ENCODE measurements at places on chromosomes 7 and 10. TPM values are rescaled to one million over a fixed set of nuclear protein-coding genes. Genes with fewer than 3 reads are reported as not detected.

GRCh38 chr7:110645060-110645459 lies 445.9 kb upstream of the LRRN3 start:
- no peak for DNase-seq

GRCh38 chr10:51886438-51887068 lies 187.2 kb upstream of the CSTF2T start:
- DNase-seq, result no peak

DNA sequence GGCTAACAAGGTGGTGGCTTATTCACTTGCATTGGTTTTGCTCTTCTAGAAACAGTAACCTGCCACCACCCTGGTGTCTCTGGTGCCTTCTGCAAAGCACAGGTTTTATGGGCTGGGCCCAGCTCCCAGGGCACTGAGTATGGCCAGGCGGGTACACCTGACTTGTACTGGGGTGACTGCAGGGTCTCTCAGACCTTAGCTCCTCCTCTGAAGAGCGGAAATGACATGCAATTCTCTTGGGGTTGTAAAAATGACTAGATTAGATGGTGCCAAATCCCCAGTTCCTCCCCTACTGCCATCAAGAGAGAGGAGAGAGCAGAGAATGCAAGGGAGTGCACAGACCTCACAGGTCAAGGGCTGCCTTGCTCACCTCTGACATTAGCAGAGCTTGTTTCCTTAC lies 14.7 kb downstream of the ESYT2 start:
- DNase-seq, result no peak

DNA sequence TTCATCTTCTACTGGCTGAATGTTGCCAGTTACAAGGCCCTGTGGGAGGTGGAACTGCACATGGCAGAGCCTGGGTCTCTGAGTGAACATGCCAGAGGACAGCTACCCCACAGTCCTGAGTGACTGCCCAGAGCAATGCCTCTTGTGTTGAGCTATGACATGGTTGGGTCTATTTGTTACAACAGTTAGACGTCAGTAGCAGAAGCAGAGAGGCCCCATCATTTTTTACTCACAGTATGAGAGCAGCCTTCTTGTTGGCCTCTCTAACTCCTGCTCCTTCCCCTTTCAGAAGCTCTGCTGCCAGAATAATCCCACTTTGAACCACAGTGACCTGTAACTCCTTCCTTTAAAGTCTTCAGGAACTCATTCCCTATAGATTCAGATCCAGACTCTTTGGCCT lies 30.8 kb upstream of the NRP1 start:
- DNase-seq, result no peak

- DNase-seq, result peak; percentile 98
Measured at GRCh38 chr7:28354601-28355402, 57.5 kb upstream of the CREB5 start.

DNA sequence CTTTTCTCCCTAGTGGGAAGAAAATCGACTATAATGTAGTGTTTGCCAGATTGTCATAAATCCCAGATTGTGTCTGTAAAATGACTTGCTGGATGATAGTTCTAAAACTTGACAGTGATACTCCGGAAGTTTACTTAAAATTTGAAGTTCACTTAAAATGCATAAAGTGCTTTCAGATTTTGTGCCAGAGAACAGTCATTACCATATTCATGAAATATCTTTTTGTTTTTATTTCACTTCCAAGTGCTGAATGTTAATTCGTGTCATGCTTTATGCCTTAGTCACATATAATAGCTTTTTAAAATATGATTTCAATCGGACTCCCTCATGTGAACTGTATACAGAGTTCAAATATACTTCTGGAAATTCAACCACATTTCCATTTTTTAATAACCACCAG lies 30.4 kb downstream of the PRPF18 start:
- no peak for DNase-seq

DNA sequence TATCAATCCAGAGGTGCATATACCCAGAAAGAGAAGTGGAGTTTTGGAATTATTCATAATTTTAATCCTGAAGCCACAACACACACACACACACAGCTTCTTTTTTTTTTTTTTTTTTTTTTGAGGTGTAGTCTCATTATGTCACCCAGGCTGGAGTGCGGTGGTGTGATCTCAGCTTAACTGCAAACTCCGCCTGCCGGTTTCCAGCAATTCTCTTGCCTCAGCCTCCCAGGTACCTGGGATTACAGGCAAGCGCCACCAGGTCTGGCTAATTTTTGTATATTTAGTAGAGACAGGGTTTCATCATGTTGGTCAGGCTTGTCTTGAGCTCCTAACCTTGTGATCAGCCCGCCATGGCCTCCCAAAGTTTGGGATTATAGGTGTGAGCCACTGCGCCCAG lies 35.4 kb downstream of the TET1 start:
- DNase-seq, result no peak

- peak; percentile 75 for DNase-seq
Measured at GRCh38 chr10:84540617-84541288, 212.4 kb downstream of the CCSER2 start.

GRCh38 chr7:2374830-2375728 lies 20.5 kb downstream of the EIF3B start:
- no peak for DNase-seq

- no peak for DNase-seq
Measured at GRCh38 chr7:2049782-2050510, 182.8 kb downstream of the MAD1L1 start.

DNA sequence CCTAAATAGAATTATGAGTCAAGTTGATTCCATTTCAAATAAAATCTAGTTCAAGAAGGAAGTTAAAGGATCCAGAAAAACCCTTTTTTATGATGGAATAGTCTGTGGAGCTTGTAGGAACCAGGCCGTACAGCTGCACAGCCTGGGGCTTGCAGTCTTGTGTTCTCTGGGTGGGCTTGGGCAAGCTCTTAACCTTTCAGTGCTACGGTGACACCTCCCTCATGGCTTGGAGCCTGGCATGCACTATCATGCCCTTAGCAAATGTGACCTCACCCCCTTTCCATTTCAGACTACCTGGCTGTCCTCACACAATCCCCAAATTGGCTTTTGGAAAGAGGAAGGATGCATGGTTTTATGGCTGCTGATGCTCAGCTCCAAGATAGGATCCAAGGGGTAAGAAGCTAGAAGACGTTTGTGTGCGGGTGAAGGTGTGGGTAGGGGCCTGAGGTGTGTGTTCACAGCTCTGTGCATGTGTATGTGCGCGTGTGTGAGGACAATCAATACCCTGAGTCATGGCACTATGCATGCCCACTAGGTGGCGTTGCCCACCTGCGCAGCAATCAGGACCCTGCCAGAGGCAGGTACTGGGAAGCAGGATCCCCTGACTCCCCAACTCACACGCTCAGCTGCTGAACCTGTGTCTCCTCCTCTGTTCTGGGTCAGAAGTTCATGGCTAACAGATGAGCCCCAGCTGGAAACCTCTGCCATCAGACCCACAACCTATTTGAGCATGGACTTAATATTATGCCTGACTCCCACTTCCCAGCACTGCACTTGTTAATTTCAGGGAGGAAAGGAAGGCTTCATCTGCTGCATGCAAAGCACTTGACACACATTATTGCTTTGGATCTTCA lies 113.4 kb downstream of the PTPN20 start:
- peak; percentile 47 for DNase-seq

GRCh38 chr7:73850781-73851207 lies 8.5 kb upstream of the METTL27 start:
- DNase-seq, result peak; percentile 80

GRCh38 chr10:52442576-52442975 lies 128.5 kb downstream of the DKK1 start:
- DNase-seq, result peak; percentile 29

- no peak for DNase-seq
Measured at GRCh38 chr10:63722537-63722936, 201.3 kb downstream of the REEP3 start.

DNA sequence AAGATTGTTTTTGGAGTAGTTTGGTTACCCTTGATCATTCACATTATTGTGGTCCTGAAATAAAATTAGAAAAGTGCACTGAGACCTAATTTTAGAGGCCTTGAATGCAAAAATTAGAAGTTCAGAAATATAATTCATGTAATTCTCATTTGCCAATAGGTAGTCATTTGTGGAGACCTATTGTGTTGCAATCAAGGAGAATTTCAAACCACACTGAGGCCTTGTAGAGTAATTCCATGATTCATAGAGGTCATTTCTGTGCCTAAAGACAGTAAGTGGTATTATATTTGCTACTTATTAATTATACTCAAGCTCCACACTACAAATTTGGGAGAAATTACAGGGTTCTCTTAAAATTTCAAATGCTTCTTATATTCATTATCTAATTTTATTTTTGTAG lies 946.8 kb upstream of the POT1 start:
- no peak for DNase-seq

Gene PDE6C
- total RNA-seq, result not detected

Gene CNPY1
- total RNA-seq, result not detected

Gene PCDH15
- not detected for total RNA-seq

Gene UNC5B
- total RNA-seq, result 11.4 TPM

Gene SYT15B
- total RNA-seq, result 1.1 TPM

Gene PRPS1L1
- total RNA-seq, result not detected

All from MG63 (cell line).